ENCODE measurements at places on chromosomes 4 and X.

DNA sequence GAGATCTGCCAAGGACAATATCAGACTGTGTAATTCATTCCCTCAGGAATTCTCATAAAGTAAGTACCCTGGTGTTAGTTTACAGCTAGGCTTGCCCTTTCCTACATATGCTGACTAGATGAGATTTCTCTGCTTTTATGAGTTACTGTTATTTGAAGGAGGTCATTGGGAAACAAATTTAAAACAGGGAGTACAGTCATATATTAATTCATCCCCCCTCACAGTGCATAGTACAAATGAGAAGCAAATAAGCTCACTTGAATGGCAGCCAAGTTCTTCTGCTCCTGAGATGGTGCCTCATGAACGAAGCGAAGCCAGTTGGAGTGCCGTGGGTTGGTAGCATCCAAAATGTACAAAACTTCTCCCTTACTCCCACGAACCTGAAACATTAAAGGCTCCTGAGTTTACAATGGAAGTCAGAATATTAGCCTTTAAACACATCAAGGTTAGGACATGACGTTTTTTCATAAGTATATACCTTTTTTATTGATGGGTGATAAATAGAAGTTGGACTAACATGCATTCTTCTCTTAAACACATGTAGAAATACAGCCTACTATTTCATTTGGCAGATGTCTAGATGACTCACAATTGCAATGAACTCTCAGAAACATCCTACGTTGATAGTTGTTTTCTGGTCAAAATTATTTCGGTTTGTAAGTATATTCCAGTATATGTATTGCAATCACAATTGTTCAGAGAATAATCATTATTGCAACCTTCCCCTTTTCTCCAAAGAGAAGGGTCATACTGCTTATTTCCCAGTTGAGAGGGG is 69.2 kb downstream of the PRDM5 start:
- no peak for DNase-seq

GRCh38 chr4:47145630-47146029 is 114.3 kb downstream of the GABRB1 start:
- DNase-seq = no peak

- no peak for DNase-seq
Measured at GRCh38 chr4:147772459-147772969, 40.6 kb downstream of the ARHGAP10 start.

DNA sequence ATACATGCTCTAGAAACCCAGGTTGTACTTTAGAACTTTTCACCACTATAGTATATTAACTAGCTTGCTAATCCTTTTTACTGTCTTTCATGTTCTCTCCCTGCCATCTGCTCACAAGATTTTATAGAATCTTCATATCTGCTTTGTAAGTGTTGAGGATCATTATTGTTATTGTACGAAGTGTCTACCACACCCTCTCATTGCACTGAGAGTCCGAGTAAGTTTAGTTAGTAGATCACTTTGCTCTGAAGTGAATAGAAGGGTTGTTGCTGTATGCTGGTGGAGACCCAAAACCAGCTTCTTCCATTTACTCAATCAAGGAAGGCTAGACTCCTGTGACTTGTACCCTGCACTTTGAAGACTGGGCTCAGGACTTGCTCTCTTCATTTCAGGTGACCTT is 17.1 kb downstream of the GAB1 start:
- DNase-seq = no peak

DNA sequence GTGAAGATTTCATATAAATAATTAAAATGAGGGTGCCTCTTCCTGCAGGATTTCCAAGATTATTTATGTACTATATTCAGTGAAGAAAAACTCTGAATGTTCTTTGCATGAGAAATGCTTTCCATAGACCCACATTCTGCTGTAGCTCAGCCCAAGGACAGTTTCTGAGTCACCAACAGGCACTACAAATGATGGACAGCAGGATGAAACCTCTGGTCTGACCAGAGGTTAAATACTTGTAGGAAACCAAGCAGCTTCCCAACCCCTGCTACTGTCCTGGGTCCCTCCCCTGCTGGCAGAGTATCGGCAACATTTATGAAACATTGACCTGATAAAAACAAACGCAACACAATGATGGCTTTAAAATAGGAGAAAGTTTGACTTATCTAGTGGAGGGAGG is 73.1 kb downstream of the CXXC4 start:
- DNase-seq = no peak

- DNase-seq = no peak
Measured at GRCh38 chr4:93267747-93268146, 560.8 kb upstream of the ATOH1 start.

DNA sequence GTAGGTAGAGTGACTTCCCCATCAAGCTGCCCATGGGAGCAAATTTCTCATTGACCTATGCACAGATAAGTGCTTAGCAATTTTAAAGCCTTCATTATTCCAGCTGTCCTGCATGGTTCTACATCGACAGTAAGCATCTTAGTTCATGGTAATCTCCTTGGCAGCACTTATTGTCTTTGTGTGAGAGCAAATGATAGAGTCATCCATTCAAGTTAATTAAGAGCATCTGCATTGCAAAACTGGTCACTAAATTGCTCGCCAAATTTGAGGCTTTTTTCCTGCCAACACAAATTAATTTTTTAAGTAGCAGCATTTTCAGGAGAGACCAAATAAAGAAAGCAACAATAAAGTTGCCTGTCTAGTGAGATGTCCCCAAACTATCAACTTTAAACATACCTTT is 76.7 kb downstream of the SH3BGRL start:
- no peak for DNase-seq

- no peak for DNase-seq
Measured at GRCh38 chr4:124958847-124959246, 246.3 kb upstream of the ANKRD50 start.

DNA sequence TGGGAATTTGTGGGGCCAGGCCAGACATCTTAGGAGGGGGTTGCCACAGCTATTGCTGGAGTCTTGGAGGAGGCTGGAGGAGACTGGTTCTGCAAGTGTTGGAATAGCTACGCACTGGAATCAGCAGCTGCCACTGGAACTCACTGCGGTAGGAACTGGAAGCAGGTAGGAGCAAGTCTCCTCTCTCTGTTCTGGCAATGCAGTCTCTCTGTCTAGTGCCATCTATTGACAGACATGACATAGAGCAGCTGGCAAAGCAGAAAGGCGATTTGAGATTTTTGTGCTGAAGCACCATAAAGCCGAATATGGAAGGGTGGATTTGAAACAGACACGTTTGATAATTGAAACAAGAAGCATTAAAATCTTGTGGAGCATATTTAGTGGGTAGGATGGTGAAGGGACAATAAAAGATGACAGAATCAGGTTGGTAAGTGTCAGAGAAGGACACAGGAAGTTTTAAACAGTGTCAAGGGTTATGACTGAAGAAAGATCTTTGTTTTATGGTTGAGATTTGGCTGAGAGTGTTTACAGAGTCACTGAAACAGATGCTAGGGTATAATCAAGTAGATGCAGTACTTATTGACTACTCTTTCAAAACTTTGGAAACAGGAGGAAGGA is 23.5 kb upstream of the SYNPO2 start:
- peak; percentile 52 for DNase-seq

DNA sequence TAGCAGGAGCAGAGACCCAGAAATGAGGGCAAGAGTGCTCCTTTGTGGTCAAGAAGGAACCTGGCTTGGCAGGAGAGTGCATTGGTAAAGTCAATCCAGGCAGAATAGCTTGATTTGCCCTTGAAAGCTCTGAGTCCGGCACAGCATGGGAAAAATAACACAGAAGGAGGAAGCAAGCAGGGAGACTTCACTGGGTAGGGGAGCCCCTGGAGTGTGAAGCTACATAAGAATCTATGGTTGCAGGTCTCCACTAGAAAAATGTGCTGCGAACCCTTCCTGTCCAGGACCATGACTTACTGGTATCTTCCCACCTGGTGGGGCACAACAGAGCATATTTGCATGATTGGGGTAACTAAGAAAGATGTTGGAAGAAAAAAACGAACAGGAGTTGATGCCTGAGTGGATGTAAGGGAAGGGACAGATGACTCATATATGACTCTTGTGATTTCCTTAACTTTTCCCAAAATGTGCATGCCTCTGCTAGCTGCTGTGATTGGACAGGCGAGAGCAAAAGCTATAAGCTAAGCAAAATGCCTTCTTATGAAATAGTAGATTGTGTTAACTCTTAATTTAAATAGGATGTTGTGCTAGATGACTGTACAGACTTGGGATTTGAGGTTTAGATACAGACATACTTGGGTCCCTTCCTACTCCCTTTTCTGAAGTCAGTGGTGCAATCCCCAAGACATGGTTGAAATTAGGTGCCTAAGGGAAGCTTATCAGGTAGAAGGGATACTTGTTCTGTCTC is 3.3 kb downstream of the IL13RA1 start:
- DNase-seq = no peak

DNA sequence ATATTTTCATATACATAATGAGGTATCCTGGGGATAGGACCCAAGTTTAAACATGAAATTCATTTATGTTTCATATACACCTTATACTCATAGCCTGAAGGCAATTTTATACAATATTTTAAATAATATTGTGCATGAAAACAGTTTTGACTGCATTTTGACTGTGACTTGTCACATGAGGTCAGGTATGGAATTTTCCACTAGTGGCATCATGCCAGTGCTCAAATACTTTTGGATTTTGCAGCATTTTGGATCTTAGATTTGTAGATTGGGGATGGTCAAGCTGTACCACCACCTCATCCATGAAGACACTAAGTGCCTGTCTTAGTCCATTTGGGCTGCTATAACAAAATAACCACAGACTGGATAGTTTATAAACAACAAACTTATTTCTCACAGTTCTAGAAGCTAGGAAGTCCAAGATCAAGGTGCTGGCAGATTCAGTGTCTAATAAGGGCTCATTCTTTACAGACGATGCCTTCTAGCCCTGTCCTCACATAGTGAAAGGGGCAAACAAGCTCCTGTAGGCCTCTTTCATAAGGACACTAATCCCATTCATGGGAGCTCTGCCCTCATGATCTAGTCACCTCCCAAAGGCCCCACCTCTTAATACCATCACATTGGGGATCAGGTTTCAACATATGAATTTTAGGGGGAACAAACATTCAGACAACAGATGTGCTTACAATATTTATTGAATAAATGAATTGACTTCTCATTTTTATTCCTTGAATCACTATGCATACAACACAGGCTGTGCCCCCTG is 9.4 kb downstream of the NUDT6 start:
- no peak for DNase-seq

- DNase-seq = peak; percentile 72
Measured at GRCh38 chrX:39689376-39690104, 408.2 kb downstream of the BCOR start.

DNA sequence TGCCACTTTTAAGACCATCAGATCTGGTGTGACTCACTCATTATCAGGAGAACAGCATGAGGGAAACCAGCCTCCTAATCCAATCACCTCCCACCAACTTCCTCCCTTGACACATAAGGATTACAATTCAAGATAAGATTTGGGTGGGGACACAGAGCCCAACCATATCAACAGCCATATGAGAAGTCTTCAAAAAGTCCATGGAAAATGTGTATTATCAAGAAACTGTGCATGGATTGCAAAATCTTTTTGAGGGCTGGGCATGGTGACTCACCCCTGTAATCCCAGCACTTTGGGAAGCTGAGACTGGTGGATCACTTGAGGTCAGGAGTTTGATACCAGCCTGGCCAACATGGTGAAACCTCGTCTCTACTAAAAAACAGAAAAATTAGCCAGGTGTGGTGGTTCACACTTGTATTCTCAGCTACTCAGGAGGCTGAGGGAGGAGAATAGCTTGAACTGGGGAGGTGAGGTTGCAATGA is 17.8 kb upstream of the RPL39 start:
- no peak for DNase-seq

DNA sequence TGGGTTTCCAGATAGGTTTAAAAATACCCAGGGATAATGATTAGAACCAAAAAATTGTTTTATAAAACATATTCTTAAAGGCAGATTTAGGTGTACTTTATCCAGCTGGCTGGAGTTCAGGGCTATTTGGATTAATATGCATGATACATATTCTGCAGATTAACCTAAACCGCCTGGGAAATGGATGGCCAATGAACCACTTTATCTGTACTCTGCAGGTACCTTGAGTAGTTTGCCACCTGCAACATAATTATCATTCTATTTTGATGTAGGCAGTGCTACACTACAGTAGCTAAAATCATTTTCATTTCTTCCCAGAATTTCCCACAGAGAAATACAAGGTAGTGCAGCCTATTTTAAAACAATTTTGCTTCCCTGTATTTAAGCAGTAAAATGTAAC is 683.2 kb upstream of the GNPDA2 start:
- no peak for DNase-seq

- DNase-seq = no peak
Measured at GRCh38 chr4:101307899-101308298, 39.4 kb downstream of the PPP3CA start.

- DNase-seq = no peak
Measured at GRCh38 chrX:39852491-39852890, 245.3 kb downstream of the BCOR start.

DNA sequence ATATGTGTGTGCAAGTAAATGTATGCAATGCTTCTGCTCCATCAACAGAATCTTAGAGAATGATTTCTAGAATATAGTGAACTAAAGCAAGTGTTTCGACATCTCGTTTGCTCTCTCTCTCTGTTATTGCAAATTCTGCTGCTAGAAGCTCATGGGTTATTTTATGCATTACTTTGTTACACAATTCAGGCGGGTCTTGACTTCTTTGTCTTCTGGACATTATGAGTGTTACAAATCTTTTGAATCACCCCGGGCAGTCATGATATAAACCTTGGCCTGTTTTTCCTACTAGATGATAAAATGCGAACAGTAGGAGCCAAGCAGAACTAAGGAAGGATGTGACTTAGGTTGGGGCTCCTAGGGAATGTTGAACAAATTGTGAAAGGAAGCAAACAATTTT is 166.4 kb upstream of the SFRP2 start:
- DNase-seq = no peak

GRCh38 chr4:89586864-89587263 is 250.1 kb downstream of the SNCA start:
- no peak for DNase-seq

GRCh38 chr4:61556277-61556676 is 356.2 kb downstream of the ADGRL3 start:
- DNase-seq = no peak

- no peak for DNase-seq
Measured at GRCh38 chr4:27082776-27083175, 222.1 kb downstream of the STIM2 start.

- no peak for DNase-seq
Measured at GRCh38 chr4:665381-665750, 8.7 kb downstream of the ATP5ME start.

DNA sequence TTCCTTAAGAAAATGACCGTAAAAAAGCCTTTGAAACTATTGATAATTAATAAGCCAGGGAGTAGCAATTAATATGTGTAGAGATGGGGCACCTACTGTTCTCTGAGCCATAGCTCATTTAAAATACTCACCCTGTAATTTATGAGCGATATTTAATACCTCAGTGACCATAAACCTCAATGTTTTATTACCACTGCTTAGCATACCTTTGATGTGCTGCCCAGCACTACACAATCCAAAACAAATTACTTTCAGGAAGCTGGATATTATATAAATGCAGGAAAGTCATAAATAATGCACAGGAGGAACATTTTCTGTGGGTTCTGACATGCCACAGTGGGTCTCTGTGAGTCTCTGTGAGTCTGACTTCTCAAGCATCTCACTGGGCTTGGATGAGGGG is 166.1 kb upstream of the RPL34 start:
- DNase-seq = no peak
